ENCODE measurements at places on chromosomes 4 and X. TPM values are rescaled to one million over a fixed set of nuclear protein-coding genes. Genes with fewer than 3 reads are reported as not detected.

Gene MSX1
- 0.56 TPM for total RNA-seq

Gene REELD1
- total RNA-seq = not detected

Gene TMEM255A
- total RNA-seq = under 0.01 TPM

Gene SLITRK4
- 0.96 TPM for total RNA-seq

Gene HDX
- total RNA-seq = 4.5 TPM

Gene ZNF518B
- 33.8 TPM for total RNA-seq

Gene SMAD1
- total RNA-seq = 10.1 TPM

Gene P2RY4
- not detected for total RNA-seq

Gene MAGEC1
- not detected for total RNA-seq

Gene DUX4
- not detected for total RNA-seq

Gene PHEX
- total RNA-seq = under 0.01 TPM

Gene GLRA3
- total RNA-seq = not detected

Gene RIBC1
- 0.19 TPM for total RNA-seq

Gene STPG2
- 0.56 TPM for total RNA-seq

Gene SLC49A3
- total RNA-seq = 5.1 TPM
